T-helper 17 cell (primary cell): ENCODE measurements at places on chromosomes 3 and 15. TPM values are rescaled to one million over a fixed set of nuclear protein-coding genes. Genes with fewer than 3 reads are reported as not detected.
A peak's percentile ranks its signal among the peaks of the same experiment; 100 is the strongest.

DNAH12 gene
- total RNA-seq: 0.07 TPM

DNA sequence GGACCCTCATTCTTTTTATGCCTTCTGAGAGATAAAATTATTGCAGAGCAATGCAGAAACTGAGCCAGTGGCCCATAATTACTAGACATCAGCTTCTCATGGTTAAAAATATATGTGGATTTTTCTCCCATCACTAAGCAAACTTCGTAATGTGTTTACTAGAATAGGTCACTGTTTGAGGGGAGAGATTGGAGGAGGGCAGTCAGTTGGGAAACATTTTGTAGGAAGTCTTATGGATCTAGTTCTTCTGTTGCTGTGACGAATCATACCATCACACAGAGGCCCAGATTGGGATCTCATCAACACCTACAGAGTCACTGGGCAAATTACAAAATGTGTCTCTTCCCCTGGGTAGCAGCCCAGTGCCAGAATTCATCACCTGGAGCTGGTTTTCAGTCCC is 81.4 kb downstream of the PDE8A start:
- DNase-seq: no peak
- H3K27ac ChIP-seq: no peak overlapping the region
- no peak overlapping the region for H3K4me3 ChIP-seq
- H3K4me1 ChIP-seq: peaks cover 22% of the 10 kb centered on the region
- H3K36me3 ChIP-seq: peaks cover 4% of the 10 kb centered on the region

DNA sequence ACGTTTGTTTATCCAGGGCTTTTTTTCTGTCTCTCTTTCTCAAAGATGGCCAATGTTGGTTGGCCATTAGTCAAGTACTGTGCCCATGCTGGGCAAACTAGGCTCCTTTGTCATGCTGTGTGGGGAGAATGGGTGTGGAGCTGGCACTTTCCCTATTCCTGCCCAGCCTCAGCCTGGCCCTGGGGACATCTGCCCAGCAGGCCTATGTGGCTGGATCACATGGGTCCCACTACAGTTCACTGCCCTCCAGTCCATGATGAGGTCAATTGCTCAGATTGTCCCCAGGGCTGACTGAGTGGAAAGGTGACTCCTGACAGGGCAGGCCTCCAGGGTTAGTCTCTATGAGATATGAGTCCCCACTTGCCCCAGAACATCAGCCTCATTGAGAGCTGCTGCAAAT is 54.4 kb upstream of the HERC1 start:
- no peaks in the 10 kb centered on the region for H3K36me3 ChIP-seq
- H3K27me3 ChIP-seq: no peaks in the 10 kb centered on the region
- peak overlapping the region; percentile 31 for H3K4me3 ChIP-seq
- no peak for DNase-seq
- no peak overlapping the region for H3K27ac ChIP-seq
- peaks cover 19% of the 10 kb centered on the region for H3K4me1 ChIP-seq

- H3K27me3 ChIP-seq: peaks cover 18% of the 10 kb centered on the region
- no peak overlapping the region for H3K27ac ChIP-seq
- no peaks in the 10 kb centered on the region for H3K36me3 ChIP-seq
Measured at GRCh38 chr3:24229468-24230221, 265.0 kb downstream of the THRB start.

DNA sequence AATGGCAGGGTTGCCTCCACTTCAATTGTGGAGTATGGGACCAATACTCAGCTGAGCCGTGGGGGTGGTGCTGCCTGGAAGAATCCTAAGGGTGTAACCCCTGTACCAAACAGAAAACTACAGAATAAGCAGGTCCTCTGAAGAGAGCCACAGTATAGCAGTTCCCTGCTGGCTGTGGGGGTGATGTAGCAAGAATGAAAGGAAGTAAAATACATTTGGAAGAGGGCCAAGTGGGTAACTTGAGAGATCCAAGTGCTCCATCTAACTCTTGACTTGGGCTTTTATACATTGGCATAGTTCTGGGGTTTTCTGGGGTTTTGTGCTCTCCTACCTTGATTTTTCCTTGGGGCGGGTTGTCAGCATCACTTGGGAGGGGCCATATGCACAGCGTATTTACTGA is 341.4 kb downstream of the OTOL1 start:
- H3K4me1 ChIP-seq: no peaks in the 10 kb centered on the region
- H3K27me3 ChIP-seq: no peaks in the 10 kb centered on the region
- no peak overlapping the region for H3K4me3 ChIP-seq

DUSP7 gene
- total RNA-seq: 18.6 TPM

- peaks cover 2% of the 10 kb centered on the region for H3K36me3 ChIP-seq
- H3K4me1 ChIP-seq: no peaks in the 10 kb centered on the region
- H3K27me3 ChIP-seq: no peaks in the 10 kb centered on the region
Measured at GRCh38 chr3:186432189-186432588, 70.2 kb upstream of the DGKG start.

GRCh38 chr3:29764041-29764440 is 483.2 kb downstream of the RBMS3 start:
- DNase-seq: no peak
- H3K4me3 ChIP-seq: no peak overlapping the region
- no peak overlapping the region for H3K27ac ChIP-seq
- H3K36me3 ChIP-seq: no peaks in the 10 kb centered on the region
- H3K4me1 ChIP-seq: no peaks in the 10 kb centered on the region

DNA sequence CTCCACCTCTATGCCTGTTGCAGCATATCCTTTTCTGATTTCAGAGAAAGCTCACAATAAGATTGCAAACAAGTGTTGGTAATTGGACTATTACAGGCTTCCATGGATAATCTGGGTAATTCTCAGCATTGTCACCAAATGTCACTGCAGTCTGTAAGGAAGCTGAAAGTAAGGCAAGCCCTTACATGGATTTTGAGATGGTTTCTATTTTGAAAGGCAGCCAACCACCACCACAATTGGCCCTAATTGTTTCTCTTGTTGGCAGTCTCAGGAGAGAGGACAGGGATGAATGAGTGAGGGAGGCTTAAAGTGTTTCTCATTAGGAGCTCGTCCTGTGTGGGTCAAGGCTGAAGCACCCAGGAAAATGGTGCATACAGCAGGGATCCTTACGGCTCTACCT is 879.9 kb downstream of the TUSC7 start:
- no peaks in the 10 kb centered on the region for H3K4me1 ChIP-seq
- no peaks in the 10 kb centered on the region for H3K27me3 ChIP-seq
- DNase-seq: no peak
- H3K4me3 ChIP-seq: no peak overlapping the region
- no peaks in the 10 kb centered on the region for H3K36me3 ChIP-seq

DNA sequence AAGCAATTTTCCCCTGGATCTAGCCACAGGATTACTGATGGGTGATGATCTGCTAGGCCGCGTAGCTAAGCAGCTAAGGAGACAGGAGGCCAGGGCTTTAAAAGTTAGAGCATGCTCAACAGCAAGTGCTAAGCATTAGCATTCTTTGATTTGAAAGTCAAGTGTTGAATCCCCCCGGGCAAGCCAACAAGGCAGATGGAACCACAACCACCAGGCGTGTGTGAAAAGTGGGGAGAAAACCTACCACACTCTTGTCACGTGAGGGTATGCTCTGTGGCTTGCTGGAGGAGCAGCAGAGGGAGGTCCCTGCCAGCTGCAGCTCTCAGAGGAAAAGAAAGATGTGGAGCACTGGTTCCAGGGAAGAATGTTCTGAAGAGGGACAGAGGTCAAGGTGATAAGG is 20.9 kb downstream of the SLC51A start:
- peak overlapping the region; percentile 16 for H3K27ac ChIP-seq
- H3K4me1 ChIP-seq: peaks cover 12% of the 10 kb centered on the region
- no peaks in the 10 kb centered on the region for H3K27me3 ChIP-seq
- DNase-seq: no peak
- H3K4me3 ChIP-seq: no peak overlapping the region

DNA sequence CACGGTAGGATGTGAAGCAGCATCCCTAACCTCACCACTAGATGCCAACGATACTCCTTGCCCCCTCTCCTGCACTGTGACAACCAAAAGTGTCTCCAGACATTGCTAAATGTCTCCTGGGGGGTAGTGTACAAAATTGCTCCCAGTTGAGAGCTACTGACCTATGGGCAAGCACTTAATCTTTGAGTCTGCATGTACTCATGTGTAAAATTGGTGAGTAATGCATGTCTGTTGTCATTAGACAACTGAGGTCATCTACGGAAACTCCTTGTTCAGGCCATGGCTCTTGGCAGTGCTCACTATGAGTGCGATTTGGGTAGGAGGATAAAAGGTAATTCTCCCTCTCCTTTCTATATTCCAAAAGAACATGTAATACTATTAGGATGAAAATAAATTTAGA is 29.2 kb downstream of the PDHB start:
- no peaks in the 10 kb centered on the region for H3K27me3 ChIP-seq
- H3K4me3 ChIP-seq: no peak overlapping the region
- H3K27ac ChIP-seq: no peak overlapping the region
- no peak for DNase-seq
- H3K36me3 ChIP-seq: peaks cover 3% of the 10 kb centered on the region
- peaks cover 3% of the 10 kb centered on the region for H3K4me1 ChIP-seq

DNA sequence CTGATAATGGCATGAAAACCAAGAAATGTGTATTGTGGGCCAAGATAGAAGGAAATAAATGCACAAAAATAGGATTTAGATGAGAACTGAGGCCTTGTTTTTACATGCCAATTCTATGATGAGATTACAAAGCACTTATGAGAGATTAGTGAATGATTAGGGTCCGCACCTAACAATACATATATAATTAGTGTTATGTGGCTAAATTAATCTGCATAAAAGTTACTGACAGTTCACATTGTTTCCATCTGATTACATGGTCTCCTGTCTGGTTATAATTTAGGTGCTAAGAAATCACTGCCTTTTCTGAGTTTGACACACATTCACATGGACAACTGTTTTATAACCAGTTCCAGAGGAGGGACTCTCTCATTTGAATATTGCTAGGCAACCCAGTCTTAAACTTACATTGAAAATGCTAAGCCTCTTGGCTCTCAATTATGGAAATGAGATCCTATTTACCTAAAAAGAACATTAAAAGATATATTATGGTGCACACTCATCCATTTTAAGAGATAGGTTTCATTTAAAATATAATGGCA is 117.0 kb upstream of the ARL6 start:
- no peaks in the 10 kb centered on the region for H3K4me1 ChIP-seq
- H3K27ac ChIP-seq: no peak overlapping the region
- no peak overlapping the region for H3K4me3 ChIP-seq
- peaks cover 5% of the 10 kb centered on the region for H3K27me3 ChIP-seq

GRCh38 chr15:82315519-82316246 is 33.6 kb downstream of the GOLGA6L10 start:
- H3K4me1 ChIP-seq: no peaks in the 10 kb centered on the region
- no peak for DNase-seq
- no peaks in the 10 kb centered on the region for H3K27me3 ChIP-seq
- no peak overlapping the region for H3K4me3 ChIP-seq
- H3K36me3 ChIP-seq: no peaks in the 10 kb centered on the region
- H3K27ac ChIP-seq: no peak overlapping the region

GRCh38 chr3:176041185-176041584 is 1156.1 kb downstream of the TBL1XR1 start:
- no peak overlapping the region for H3K4me3 ChIP-seq
- H3K27ac ChIP-seq: no peak overlapping the region
- H3K4me1 ChIP-seq: no peaks in the 10 kb centered on the region

- H3K4me1 ChIP-seq: peaks cover 50% of the 10 kb centered on the region
- peaks cover 3% of the 10 kb centered on the region for H3K36me3 ChIP-seq
- DNase-seq: peak; percentile 26
- no peaks in the 10 kb centered on the region for H3K27me3 ChIP-seq
- H3K27ac ChIP-seq: peak overlapping the region; percentile 98
- peak overlapping the region; percentile 99 for H3K4me3 ChIP-seq
Measured at GRCh38 chr15:74541494-74542165, 610 bp downstream of the ARID3B start.

DNA sequence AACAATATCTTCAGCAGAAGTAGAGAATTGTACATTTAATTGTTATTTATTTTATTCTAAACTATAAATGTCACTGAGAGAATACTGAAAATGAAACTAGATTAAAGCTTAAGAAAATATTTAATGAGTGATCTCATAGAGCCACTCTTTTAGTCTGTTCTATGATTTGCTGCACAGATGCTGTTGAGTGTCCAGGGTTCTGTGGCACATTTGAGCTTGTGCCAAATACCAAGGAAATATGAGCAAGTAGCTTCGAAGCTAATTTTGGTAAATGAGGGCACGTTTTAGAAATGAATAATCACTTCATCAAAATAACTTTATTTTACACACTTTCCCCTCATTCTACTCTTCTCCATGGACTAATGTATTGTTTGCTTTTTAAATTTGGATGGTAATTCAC is 53.6 kb upstream of the THRB start:
- DNase-seq: no peak
- H3K27me3 ChIP-seq: no peaks in the 10 kb centered on the region
- no peaks in the 10 kb centered on the region for H3K4me1 ChIP-seq
- H3K27ac ChIP-seq: no peak overlapping the region
- H3K36me3 ChIP-seq: no peaks in the 10 kb centered on the region

SNTN gene
- not detected for total RNA-seq

GRCh38 chr3:172216267-172216666 is 176.9 kb downstream of the FNDC3B start:
- peaks cover 28% of the 10 kb centered on the region for H3K4me1 ChIP-seq
- no peak overlapping the region for H3K4me3 ChIP-seq
- DNase-seq: no peak
- no peaks in the 10 kb centered on the region for H3K36me3 ChIP-seq

SLCO2A1 gene
- 0.16 TPM for total RNA-seq

GRCh38 chr15:78913012-78913411 is 31.8 kb downstream of the CTSH start:
- peaks cover 5% of the 10 kb centered on the region for H3K36me3 ChIP-seq
- peak overlapping the region; percentile 91 for H3K27ac ChIP-seq
- H3K27me3 ChIP-seq: no peaks in the 10 kb centered on the region
- peaks cover 27% of the 10 kb centered on the region for H3K4me1 ChIP-seq
- DNase-seq: no peak
- H3K4me3 ChIP-seq: no peak overlapping the region
